ENCODE measurements at places on chromosomes 6 and 20. TPM values are rescaled to one million over a fixed set of nuclear protein-coding genes. Genes with fewer than 3 reads are reported as not detected.
A peak's percentile ranks its signal among the peaks of the same experiment; 100 is the strongest.

Gene BPIFA1
- total RNA-seq: not detected

Gene CFB
- total RNA-seq: 8.6 TPM

Gene PKHD1
- total RNA-seq: not detected

Gene ZC3H12D
- total RNA-seq: 0.14 TPM

Gene NXT1
- 12.9 TPM for total RNA-seq

Gene SLC22A3
- 0.71 TPM for total RNA-seq

Gene DTNBP1
- 22.1 TPM for total RNA-seq

Gene TRERF1
- total RNA-seq: 1.9 TPM

DNA sequence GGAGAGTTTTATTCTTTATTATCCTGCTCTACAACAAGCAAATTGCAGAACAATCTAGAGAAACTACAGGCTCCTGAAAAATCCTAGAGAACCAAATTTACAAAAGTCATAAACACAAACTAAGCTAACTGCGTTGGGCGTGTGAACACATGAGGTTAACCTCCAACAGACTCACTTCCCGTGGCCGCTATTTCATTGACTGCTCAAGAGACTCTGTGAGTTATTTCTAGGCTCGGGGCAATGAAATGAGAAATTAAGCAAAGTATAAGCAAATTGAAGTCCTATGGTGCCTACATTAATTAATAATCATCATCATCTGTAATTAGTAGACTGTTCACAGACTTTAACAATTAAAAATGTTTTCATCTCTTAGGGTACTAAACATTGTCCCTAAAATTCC is 100.0 kb downstream of the MBOAT1 start:
- H3K36me3 ChIP-seq: peaks cover 73% of the 10 kb centered on the region
- DNase-seq: no peak
- no peak overlapping the region for H3K27ac ChIP-seq
- H3K27me3 ChIP-seq: no peaks in the 10 kb centered on the region

- no peak for DNase-seq
- H3K27me3 ChIP-seq: no peaks in the 10 kb centered on the region
- peak overlapping the region; percentile 51 for H3K27ac ChIP-seq
- H3K36me3 ChIP-seq: no peaks in the 10 kb centered on the region
- peak overlapping the region; percentile 42 for H3K4me3 ChIP-seq
- no peaks in the 10 kb centered on the region for H3K4me1 ChIP-seq
These were observed 649.7 kb upstream of the GJE1 start for GRCh38 chr6:141482796-141483597.

- DNase-seq: no peak
- H3K36me3 ChIP-seq: no peaks in the 10 kb centered on the region
- H3K4me3 ChIP-seq: no peak overlapping the region
- H3K4me1 ChIP-seq: peaks cover 10% of the 10 kb centered on the region
These were observed 81.1 kb upstream of the SNAP25 start for GRCh38 chr20:10137533-10137932.

- no peak overlapping the region for H3K4me3 ChIP-seq
- no peak for DNase-seq
These were observed 8.5 kb upstream of the SRC start for GRCh38 chr20:37337208-37337991.

GRCh38 chr20:58374027-58374850 is 14.8 kb upstream of the VAPB start:
- no peak for DNase-seq
- no peaks in the 10 kb centered on the region for H3K4me1 ChIP-seq
- no peaks in the 10 kb centered on the region for H3K27me3 ChIP-seq
- no peak overlapping the region for H3K27ac ChIP-seq
- H3K4me3 ChIP-seq: no peak overlapping the region
- H3K36me3 ChIP-seq: no peaks in the 10 kb centered on the region

- no peak overlapping the region for H3K4me3 ChIP-seq
- no peak overlapping the region for H3K27ac ChIP-seq
- H3K4me1 ChIP-seq: peaks cover 21% of the 10 kb centered on the region
- DNase-seq: no peak
- peaks cover 11% of the 10 kb centered on the region for H3K36me3 ChIP-seq
These were observed 24.8 kb upstream of the VSTM2L start for GRCh38 chr20:37877832-37878772.

DNA sequence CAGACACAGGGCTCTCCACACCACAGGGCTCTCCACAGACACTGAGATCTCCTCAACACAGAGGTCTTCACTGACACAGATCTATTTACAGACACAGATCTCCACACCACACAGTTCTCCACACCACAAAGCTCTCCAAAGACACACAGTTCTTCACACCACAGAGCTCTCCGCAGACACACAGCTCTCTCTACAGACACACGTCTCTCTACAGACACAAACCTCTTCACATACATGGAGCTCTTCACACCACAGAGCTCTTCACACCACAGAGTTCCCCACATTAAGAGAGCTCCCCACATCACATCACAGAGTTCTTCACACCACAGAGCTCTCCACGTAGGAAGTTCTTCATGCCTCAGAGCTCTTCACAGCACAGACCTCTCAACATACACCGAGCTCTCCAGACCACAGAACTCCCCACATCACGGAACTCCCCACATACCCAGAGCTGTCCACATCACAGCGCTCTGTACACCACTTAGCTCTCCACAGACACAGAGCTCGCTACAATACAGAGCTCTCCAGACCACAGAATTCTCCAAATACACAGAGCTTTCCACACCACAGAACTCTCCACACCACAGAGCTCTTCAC is 53.9 kb downstream of the ERMARD start:
- DNase-seq: no peak
- H3K27ac ChIP-seq: no peak overlapping the region
- H3K4me3 ChIP-seq: no peak overlapping the region
- peaks cover 53% of the 10 kb centered on the region for H3K27me3 ChIP-seq

DNA sequence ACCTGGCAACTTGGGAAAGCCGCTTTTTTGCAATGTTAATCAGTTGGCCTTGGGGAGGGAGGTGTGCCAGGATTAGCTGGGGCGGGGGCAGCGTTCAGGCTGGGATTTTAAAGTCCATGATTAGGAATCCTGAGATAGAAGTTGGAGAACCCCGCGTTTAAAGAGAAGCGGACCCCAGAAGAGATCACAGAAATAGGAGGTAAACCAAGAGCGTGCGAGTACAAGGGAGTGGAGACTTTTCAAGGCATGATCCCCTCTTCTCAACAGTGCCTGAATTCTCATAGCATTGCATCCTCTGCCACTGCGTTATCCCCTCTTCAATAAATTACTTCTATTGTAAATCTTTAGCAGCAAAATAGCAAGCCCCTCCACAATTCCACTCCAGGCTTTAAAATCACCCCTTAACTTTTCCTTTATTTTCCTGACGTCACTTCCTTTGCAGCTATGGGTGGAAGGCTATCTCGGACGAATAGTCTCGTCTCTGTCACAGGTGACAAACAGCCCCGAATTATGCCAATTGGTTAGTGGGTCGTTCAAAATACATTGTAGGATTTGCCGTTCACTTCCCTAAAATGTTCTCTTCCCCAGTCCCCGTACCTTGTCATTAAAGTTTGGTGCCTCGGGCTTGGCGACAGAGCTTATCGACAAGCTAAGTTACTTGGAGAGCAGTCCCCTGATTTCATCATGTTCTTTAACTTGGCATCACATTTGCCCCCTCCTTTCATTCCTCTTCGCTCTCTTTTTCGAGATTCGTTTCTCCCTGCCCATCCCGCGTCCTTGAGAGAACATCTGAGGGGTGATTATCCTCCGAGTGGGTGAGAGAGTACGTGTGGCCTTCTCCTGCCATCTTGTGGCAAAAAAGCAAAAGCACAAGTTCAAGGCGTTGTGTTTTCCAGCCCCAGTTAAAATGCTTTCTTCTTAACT is 17.1 kb downstream of the OR2B2 start:
- no peaks in the 10 kb centered on the region for H3K36me3 ChIP-seq
- peaks cover 32% of the 10 kb centered on the region for H3K4me1 ChIP-seq
- peak overlapping the region; percentile 63 for H3K4me3 ChIP-seq
- peak; percentile 59 for DNase-seq
- H3K27me3 ChIP-seq: no peaks in the 10 kb centered on the region
- H3K27ac ChIP-seq: peak overlapping the region; percentile 79

DNA sequence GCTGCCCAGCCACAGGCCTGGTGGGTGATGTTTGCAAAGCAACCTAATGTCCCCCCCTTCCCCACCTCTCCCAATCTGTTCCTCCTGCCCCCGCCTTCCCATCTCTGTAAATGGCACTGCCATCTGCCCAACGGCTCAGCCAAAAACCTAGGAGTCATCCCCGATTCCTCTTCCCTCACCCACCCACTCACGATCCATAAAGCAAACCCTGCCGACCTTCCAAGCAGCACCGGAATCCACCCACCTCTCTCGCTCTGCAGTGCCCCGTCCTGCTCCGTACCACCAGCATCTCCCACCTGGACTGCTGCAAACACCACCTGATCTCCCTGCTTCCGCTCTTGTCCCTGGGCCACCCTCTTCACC is 37.6 kb downstream of the SULF2 start:
- H3K27me3 ChIP-seq: no peaks in the 10 kb centered on the region
- DNase-seq: no peak
- no peak overlapping the region for H3K4me3 ChIP-seq
- H3K36me3 ChIP-seq: no peaks in the 10 kb centered on the region
- no peaks in the 10 kb centered on the region for H3K4me1 ChIP-seq
- H3K27ac ChIP-seq: no peak overlapping the region

GRCh38 chr6:4351520-4352321 is 216.3 kb upstream of the ECI2 start:
- no peaks in the 10 kb centered on the region for H3K36me3 ChIP-seq
- H3K4me1 ChIP-seq: peaks cover 15% of the 10 kb centered on the region
- peak; percentile 80 for DNase-seq
- H3K4me3 ChIP-seq: no peak overlapping the region

DNA sequence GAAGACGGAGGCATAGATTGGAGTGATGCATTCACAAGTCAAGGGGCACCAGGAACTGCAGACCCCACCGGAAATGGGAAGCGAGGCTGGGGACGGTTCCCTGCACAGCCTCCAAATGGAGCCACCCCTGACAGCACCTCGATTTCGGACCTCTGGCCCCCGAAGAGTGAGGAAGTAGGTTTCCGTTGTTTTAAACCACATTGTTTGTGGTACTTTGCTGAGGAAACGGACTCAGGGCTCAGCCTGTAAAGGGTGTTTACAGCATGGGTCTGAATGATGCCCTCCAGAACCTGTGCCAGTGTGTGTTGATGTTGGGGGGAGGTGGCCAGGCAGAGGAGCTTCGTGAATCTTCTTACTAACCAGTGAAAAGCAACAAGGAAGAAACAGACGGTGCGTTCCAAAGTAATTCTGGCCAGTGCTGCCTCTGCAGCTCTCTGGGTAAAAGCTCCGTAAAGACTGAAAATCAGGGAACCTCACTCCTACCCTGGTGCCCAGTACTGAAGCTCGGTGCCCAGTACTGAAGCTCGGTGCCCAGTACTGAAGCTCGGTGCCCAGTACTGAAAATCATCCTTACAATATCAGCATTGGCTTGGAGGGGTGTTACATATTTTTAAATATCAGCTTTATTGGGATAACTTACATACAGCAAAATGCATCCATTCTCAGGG is 30.1 kb upstream of the CCR6 start:
- peaks cover 7% of the 10 kb centered on the region for H3K27me3 ChIP-seq
- H3K27ac ChIP-seq: no peak overlapping the region
- H3K4me1 ChIP-seq: no peaks in the 10 kb centered on the region
- no peak overlapping the region for H3K4me3 ChIP-seq

DNA sequence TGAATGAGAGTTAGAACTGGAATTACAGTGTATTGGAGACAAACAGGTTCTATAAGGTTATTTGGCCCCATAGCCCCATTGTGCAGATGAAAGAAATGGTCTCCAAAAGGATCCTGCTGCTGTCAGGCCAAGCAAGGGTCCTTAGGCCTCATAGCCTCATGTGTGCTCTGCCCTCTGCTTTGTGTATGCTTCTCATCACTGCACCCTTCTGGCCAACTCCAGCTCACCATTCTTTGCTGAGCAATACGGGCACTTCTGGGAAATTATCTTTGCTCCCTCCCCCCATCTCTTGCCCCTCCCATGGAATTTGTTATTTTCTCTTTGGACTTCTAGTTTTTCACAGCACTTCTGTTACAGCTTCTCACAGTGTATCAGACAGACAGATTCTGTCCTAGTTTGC is 298.8 kb downstream of the FOXA2 start:
- no peaks in the 10 kb centered on the region for H3K36me3 ChIP-seq
- no peak overlapping the region for H3K27ac ChIP-seq
- DNase-seq: no peak
- no peaks in the 10 kb centered on the region for H3K27me3 ChIP-seq

GRCh38 chr20:32521780-32522525 is 63.2 kb downstream of the NOL4L start:
- H3K27me3 ChIP-seq: no peaks in the 10 kb centered on the region
- no peak overlapping the region for H3K4me3 ChIP-seq
- no peak overlapping the region for H3K27ac ChIP-seq
- peaks cover 41% of the 10 kb centered on the region for H3K4me1 ChIP-seq
- peak; percentile 64 for DNase-seq

DNA sequence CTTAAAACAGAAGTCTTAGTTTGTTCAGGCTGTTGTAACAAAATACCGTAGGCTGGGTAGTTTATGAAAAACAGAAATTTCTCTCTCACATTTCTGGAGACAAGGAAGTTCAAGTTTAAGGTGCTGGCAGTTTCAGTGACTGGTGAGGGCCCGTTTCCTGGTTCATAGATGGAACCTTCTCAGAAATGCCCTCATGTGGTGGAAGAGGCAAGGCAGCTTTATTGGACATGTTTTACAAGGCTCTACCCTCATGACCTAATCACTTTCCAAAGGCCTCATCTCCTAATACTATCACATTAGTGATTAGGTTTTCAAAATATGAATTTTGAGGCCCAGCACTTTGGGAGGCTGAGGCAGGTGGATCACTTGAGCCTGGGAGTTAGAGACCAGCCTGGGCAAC is 2.4 kb downstream of the HEBP2 start:
- H3K4me3 ChIP-seq: no peak overlapping the region
- H3K27ac ChIP-seq: no peak overlapping the region
- peaks cover 19% of the 10 kb centered on the region for H3K4me1 ChIP-seq

- no peak overlapping the region for H3K4me3 ChIP-seq
- H3K27ac ChIP-seq: no peak overlapping the region
- DNase-seq: no peak
These were observed 1413.2 kb upstream of the MAP3K7 start for GRCh38 chr6:92000112-92000511.

- DNase-seq: no peak
- no peak overlapping the region for H3K4me3 ChIP-seq
- peaks cover 10% of the 10 kb centered on the region for H3K4me1 ChIP-seq
- no peak overlapping the region for H3K27ac ChIP-seq
- H3K36me3 ChIP-seq: no peaks in the 10 kb centered on the region
- H3K27me3 ChIP-seq: no peaks in the 10 kb centered on the region
These were observed 3.8 kb upstream of the RANBP9 start for GRCh38 chr6:13715444-13715883.

GRCh38 chr20:49034070-49034732 is 11.9 kb upstream of the CSE1L start:
- no peak overlapping the region for H3K4me3 ChIP-seq
- no peaks in the 10 kb centered on the region for H3K27me3 ChIP-seq
- DNase-seq: no peak

Data from heart right ventricle (tissue), 16 donors.